ENCODE measurements at places on chromosomes 3 and 15.
A peak's percentile ranks its signal among the peaks of the same experiment; 100 is the strongest.

DNA sequence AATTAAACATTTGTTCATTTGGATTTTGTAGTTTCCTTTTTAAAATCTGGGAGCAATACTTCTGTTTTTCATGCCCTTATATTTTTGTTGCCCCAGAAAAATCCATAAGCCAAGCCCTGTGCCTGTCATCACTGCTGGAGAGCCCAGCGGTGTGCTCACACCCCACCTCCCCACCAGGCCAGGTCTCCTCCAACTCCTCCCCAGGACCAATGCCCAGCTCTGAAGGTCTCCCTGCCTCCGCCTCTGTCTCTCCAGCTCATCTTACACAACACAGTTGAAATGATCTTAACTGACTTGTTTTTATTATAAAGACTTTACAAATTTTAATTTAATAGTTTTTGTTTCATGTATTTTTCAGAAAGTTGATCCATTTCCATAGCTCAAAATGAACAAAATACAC, 66.4 kb downstream of the RHCG start:
- DNase-seq: no peak

DNA sequence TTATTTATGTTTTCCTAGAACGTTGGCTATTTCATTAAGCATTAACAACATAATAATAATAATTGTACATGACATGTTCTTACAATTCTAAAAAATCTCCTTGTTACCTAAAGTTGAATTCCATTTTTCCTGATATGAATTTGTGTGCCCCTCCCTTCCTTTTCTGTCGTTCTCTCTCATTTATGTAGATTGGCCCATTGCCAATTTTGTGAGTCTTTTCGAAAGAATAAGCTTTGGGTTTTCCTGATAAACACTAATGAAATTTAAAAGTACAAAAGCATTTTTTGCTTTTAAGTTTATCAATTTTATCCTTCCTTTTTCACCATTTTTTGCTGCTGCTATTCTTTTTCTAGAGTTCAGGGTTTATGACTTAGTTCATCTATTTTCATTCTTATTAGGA, 44.9 kb downstream of the PRR23E start:
- no peak for DNase-seq

- no peak for DNase-seq
Observed at GRCh38 chr3:170734043-170734734, 135.8 kb downstream of the RPL22L1 start.

GRCh38 chr3:20669184-20669583, 483.2 kb upstream of the SGO1 start:
- DNase-seq: no peak

- DNase-seq: no peak
Observed at GRCh38 chr3:30504939-30505338, 101.5 kb upstream of the TGFBR2 start.

- peak; percentile 66 for DNase-seq
Observed at GRCh38 chr15:78565097-78565950, at the start of gene CHRNA5. TSS of gene CHRNA5 (plus strand) at chr15:78565520. CDS start at chr15:78565720, 200 bp downstream.

- DNase-seq: no peak
Observed at GRCh38 chr3:104596551-104596950, 770.2 kb upstream of the ALCAM start.

DNA sequence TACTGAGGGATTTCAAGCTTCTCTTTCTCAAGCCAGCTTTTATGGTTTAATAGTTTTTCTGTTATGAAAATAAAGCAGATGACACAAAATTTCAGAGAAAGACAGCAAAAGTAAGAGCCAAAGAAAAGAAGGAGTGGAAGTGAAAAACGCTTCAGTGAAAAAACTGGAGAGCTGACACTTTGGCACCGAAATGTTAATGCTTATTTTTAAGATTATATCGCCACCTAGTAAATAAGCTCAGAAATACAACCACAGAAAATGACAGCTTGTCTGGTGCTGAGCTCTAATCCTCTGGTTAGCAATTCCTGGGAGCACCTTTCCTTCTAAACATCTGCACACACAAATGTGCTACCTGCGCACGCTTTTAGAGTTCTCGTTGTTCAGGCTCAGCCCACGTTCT, 101.6 kb downstream of the ZPLD1 start:
- no peak for DNase-seq

- no peak for DNase-seq
Observed at GRCh38 chr15:36926427-36926825, 173.9 kb downstream of the MEIS2 start.

DNA sequence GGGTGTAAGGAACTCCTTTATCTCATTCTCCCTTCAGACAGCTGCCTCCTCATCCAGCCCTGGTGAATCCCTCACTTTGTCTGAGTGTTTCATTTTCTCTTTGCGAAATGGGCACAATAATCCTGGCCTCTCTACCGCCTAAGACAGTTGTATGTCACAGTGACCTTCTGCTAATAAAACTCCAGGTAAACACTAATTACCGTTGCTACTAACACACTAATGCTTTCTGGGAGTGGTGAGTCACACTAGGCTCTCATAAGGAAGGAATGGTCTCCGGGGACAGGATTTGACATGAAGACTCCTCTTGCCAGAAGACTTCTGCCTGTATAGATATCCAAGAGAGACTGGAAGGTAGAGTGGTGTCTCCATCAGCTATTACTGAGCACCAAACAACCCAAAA, 71.7 kb upstream of the SNRK start:
- DNase-seq: no peak

DNA sequence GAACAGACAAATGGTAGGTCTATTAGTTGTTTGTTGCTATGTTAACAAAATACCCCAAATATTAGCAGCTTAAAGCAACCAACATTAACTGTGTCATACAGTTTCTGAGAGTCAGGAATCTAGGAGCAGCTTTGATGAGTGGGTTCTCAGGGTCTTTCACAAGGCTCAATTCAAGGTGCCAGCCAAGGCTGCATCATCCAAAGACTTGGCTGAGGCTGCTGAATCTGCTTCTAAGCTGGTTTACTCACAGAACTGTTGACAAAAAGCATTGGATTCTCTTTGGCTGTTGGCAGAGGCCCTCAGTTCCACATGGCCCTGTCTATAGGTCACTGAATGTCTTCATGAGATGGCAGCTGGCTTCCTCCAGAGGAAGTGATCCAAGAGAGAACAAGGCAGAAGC, 40.3 kb upstream of the TSC22D2 start:
- no peak for DNase-seq
